ENCODE measurements at places on chromosomes 5 and 9.
A peak's percentile ranks its signal among the peaks of the same experiment; 100 is the strongest.

DNA sequence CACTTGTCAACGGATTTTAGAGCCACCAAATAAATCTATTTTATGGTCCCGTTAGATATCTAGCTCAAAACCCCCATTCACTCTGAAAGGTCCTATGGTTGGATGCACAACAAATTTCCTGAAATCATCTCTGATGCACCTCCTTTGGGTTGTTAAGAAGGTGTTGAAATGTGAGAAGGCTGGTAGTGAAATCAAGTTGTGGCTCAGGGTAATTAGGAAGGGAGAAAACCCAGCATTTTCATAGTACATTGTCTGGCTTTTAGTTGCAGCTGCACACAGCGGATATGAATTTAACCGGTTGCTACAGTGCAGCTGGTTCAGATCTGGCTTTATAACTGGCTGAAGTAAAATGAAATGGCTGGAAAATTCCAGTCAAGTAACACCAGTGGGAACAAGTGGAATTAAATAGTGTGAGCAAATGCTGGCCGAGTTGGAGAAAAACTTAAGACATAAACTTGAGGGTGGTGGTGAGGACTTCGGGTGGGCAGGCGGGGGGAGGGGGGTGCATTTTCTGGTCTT, 17.6 kb downstream of the RGMB start:
- DNase-seq: no peak

DNA sequence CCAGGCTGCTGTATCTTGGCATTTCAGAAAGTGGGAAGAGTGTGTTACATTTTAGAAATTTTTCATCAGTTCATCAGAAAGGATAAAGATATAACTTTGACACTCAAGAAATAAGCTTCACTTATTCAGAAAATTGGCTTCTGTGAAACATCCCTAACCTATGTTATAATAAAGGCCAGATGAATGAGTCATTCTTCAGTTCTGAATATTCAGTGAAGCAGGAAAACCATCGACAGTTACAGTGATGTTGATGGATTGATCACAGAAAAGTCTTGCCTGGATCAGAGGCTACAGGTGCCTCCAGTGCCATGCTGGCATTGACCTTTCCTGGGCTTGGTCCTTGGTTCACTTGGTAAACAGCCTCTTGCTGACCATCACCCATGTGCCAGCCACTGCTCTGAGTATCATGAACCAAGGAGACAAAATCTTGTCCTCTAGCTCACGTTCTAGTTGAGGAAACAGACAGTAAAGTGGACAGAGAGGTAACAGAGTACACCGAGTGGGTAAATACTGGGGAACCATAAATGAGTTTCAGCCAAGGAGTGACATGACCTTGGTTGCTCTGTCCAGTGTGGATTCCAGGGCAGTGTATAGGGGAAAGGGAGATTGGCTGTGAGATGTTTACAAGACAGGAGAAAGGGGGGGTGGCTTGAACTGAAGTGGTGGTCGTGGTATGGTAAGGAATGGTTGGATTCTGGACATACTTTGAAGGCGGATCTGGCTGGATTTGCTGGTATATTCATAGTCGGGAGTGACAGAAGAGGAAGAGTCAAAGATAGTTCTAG, 98.6 kb downstream of the AMBP start:
- DNase-seq: no peak

DNA sequence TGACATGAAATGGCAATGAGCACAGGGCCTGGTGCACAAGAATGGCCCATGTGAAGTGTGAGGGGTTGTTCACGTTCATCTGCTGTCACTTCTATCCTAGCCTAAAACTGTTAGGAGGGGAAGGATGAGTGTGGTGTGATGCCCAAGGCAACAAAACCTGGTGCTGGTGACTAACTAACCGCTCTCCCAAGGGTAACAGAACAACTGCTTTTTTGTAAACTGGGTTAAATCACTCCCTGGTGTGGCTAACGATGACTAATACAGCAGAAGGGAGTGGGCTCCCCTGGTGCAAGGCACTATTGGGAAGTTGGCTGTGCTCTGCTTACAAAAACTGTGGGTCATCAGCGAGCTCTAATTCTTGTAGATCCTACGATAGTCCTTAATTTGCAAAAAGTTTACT, 103.2 kb upstream of the VCAN start:
- DNase-seq: no peak

DNA sequence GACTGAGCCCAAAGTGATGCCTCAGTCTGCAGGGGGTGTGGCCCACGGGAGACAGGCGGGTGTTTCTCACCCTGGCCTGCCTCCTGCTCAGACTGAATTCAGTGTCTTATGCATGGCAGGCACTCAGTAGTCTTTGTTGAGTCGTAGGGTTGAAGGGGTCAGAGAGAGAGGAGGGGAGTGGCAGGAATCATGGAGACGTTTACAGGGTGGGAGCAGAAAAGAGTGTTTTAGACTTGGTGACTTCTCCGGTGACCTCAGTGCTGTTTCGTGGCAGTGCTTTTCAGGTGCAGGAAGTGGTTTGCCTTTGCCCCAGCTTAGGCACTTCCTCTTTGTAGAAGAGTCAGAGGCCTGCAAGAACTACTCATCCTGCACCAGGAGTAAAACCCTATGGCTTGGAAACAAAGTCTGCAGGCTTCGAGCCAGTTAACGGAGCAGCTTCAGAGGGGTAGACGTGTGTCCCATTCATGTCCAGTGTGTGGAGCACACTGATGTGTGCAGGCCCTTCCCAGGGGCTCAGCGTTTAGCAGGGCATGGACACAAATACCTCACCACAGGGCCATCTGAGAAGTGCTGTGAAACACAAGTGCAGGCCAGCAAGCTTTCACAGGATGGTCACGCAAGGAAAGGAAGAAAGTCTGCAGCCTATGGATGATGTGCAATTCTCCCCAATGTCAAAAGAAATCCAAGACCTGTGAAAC, 24.5 kb upstream of the SEMA4D start:
- peak; percentile 39 for DNase-seq

- peak; percentile 82 for DNase-seq
Measured at GRCh38 chr9:69122082-69122548, 52.0 kb upstream of the TJP2 start.

GRCh38 chr5:111367115-111367514, 142.9 kb downstream of the CAMK4 start:
- DNase-seq: no peak

DNA sequence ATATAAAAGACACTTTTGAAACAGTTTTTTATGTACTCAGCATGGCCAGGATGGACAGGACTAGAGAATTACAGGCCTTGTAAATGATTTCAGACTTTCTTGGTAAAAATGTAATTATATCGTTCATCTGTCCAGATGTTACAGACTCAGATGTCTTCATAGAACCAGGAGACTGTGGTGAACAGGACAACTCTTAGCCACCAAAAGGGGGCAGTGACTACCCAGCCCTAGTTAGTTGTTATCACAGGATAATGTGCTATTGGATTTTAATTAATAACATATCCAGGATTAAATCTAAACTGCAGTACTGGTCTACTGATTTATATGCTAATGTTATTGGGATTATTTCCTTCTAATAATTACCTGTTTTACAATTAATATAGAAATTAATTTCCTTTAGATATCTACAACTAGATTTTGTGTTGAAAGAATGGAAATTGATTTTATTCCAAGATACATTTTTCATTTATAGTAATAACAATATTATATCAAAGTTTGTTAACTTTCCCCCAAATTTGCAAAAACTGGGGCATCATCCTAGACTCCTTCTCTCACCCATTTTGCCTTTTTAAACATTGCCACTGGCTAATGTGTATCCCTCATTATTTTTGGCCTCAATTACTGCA, 99.4 kb downstream of the MTREX start:
- DNase-seq: no peak

- DNase-seq: no peak
Measured at GRCh38 chr9:137388589-137389427, 34.2 kb downstream of the EXD3 start.

DNA sequence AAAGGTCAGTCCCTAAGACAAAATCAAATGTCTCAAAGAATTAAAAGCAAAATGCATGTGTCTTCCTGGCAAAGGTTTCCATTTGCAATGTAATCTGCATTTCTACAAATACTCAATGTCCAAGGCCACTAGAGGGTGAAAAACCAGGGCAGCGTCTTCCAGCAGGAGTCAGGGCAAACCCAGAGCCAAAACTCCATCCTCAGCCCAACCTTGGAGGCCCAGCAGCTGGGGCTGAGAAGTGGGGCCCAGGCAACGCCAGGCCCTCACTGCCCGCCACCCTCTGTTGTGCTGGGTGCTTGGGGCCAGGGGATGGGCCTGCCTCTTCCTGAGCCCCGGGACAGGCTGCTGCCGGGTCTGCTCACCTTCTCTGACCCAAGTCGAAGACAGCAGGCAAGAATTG, 200.1 kb downstream of the PAX5 start:
- peak; percentile 33 for DNase-seq

GRCh38 chr5:133828722-133829121, 139.7 kb downstream of the C5orf15 start:
- DNase-seq: no peak

GRCh38 chr5:170560938-170561337, 57.1 kb downstream of the KCNIP1 start:
- DNase-seq: no peak

DNA sequence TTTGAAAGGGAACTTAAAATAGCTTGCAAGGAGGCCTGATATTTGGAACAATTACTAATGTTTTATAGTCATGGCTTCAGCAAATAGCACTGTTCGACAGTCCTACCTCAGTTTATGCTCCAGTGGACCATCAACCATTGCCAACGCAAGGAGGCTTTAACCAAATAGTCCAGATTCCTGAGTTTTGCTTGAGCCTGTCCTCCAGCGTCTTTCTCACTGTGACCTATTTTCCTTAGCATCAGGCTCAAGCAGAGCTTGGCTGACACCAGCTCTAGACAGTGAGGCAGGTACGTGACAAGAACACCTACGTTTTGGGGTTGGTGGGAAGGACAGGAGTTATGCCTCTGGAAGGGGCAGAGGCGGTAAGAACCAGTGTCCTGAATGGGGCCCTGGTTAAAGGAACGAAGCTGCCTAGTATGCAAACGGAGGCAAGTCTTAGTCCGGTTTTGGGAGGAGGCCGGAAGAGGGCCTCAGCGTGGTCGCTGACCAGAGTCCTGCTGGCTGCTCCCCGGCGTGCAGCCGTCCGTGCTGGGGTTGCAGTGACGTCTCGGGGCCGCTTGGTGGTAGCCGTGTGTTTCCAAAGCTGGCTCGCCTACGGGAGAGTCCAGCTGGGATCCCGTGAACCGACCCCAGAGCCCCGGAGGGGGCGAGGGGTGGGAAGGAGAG, 998 bp upstream of the FGF18 start:
- peak; percentile 88 for DNase-seq

- no peak for DNase-seq
Measured at GRCh38 chr5:132566657-132567056, 9.9 kb downstream of the RAD50 start.

DNA sequence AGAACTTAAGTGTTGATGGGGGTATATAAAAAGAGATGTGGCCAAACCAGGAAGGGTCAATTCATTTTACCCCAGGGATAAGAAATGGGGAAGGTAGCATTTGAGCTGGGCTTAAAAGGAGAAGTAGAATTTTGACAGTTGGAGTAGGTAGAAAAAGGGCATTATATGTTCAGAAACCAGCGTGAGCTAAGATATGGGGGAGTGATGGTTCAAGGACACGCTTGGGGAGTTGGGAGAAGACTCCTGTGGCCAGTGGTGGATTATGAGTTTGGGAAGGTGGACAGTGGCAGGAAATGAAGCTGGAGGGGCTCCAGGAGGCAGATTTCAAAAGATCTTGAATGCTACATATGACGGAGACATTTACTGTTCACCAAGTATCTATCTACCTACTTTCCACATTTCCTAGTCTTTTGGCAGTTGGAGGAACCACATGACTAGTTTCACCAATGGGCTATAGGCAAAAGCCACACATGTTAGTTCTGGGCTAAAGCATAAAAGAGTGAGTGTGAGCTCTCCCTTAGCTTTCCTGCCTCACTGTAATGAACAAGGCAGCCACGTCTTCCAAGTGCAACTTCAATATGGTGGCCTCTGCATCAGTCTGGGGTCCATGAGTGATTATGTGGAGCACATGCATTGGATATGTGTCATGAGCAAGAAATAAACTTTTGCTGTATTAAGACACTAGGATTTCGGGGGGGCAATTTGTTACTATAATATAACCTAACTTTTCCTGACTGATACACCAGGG, 15.7 kb upstream of the GSN start:
- no peak for DNase-seq

DNA sequence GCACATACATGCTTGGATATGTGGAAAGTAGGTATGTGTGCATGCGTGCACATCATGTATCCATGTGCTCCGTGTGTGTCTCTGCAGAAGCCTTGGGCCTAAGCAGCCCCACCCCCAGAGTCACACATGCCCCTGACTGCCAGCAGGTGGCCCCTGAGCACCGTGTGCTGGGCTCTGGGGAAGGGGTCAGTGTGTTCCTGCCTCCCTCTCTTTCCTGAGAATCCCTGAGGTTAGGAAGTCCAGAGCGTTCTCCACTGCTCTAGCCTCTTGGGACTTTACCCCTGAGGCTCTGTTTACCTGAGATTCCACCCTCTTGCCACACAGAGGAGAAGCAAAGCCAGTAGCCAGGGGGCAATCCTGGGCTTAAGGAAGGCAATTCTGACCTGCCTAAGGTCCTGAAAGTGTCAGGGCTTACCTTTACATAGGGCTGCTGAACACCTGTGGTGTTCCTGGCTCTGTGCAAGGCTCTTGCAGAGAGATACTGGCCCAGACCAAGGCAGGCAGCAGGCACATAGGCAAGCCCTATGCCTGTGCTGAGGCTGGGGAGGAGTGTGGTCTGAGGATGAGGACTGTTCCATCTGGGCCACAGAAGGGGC, 207.3 kb downstream of the TMEM38B start:
- DNase-seq: no peak

DNA sequence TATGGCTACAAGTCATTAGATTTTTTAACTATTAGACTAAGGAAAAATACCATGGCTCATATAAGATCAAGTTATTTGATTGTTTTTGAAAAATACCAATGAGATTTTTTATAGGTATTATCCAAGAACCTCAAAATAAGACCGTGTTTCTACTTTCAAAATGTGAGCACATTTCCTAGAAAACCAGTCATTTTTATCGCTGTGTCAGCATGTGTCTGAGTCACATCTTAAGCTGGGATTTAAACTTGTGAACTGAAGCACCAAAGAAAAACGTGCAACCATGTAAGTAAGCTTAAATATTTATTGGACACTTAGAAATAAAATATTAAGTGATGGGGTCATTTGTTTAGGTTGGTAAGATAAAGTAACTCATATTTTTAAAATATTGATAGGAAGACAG, 1676.0 kb upstream of the NUDT12 start:
- no peak for DNase-seq

- DNase-seq: no peak
Measured at GRCh38 chr5:10894445-10895054, 133.5 kb upstream of the DAP start.

DNA sequence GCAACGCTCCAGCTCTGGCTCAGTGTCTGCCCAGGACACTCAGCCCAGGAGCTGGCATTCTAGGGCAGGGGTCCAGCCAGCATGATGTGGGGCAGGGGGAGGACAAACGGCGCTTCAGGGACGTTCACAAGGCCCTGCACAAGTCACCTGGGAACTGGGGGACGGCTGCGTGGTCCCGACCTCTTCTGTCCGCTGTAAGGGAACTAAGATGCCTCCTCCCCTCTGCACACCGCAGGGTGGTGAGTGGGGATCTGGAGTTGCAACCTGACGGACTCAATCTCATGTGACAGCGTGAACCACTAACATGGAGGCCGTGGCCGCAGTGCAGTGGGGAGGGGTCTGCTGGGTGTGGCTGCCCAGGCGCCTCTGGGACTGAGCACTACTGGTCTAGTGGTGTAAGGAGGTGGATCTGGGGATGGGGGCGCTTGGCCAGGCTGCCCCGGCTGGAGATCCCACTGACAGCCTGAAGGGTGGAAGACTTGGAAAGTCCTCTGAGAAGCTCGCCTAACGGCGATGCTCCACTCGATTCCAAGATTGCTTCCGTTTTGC, 88.0 kb upstream of the RAPGEF1 start:
- DNase-seq: no peak

- DNase-seq: no peak
Measured at GRCh38 chr9:127423476-127423933, 677 bp upstream of the ZNF79 start.

Measured in sciatic nerve (tissue), 2 donors.